ENCODE measurements at places on chromosomes 16 and 17.
A peak's percentile ranks its signal among the peaks of the same experiment; 100 is the strongest.

DNA sequence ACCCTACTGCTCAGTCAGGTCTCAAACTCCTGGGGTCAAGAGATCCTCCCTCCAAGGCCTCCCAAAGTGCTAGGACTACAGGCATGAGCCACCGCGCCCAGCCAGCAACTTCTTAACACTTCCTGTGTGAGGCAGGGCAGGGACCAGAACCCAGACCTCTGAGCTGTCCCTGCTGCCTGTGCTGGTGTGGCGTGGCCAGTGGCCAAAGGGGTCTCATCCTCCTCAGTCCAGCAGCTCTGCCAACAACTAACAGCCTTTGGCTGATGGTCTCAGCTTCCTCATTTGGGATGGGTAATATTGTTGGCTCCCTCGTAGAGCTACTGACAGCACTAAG lies 1.4 kb upstream of the LLGL1 start:
- no peak for DNase-seq

DNA sequence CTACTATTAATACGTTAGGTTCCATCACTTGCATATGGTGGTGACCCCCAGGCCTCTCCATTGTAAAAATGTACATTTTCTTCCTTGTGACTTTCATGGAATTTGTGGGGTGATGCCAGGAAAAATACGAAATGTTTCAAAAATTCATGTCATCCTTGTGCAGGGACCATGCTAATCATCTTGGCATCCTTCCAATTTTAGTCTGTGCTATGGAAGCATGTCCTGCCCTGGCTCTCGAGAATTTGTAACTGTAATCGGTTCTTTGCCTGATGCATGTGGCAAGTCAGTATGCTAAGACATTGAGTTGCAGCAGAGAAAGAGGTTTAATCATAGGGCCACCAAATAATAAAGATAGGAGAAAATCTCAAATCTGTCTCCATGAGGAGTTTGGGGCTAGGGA lies 14.3 kb upstream of the GINS3 start:
- no peak for DNase-seq

- DNase-seq: peak; percentile 36
Measured at GRCh38 chr16:75789237-75789636, 62.9 kb upstream of the CPHXL start.

DNA sequence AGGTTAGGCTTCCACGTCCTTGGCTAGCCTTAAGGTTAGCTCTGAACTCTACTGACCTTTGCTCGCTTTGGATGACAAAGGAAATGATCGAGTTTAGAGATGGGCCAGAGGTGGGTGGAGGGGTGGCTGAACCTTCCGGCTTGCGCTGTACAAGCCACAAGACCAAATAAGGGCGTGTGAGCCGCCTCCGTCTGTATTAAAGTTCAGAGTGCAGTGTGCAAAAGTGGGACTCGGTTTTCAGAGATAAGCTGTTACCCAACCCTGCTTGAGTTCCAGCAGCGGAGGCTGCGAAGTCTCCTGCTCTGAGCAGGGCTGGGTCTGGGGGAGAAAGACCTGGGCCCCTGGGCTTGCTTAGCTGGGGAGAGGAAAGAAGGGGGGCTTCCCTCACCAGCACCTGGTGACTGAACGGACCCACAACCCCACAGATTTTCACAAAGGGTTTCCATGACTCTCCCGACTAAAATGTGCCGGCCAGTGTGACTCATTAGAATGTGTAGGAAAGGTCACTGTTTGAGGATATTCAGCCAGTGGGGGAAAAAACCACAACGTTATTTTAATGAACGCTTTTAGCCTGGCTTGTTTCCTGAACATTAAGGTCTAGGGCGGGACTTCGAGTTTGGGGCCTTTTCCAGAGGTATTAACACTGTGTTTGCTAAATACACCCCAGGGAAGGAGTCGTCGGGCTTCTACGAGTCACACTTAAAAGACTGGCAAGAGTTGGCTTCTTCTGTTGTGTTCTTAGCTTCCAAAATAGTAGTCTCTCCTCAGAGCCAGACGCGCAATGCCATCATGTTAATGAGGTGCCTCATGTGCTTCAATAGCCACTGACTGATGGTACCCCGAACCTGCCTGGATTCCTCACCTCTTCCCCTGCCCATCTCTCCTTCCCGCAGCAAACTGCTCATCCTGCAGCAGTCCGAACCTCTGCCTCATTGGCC lies 67.0 kb downstream of the CENPV start:
- DNase-seq: peak; percentile 53

DNA sequence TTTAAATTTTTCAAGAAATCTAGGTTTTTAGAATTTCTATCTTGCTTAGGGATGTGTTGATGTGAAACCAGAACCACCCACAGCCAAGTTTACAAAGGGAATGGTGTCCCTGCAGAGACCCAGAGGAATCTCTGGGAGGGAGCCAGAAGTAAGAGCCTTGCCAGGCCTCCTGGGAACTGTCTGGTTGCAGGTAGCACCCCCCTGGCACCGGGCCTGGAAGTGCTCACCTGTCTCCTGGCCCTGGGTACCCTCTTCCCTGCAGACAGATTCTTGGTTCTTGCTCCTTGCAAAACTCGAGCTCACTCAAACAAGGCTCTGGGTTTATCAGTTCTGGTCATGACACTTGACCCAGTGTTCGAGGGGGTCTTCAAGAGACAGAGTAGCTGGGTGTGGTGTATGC lies 24.6 kb upstream of the ZFP90 start:
- no peak for DNase-seq
